Natural killer cell treated with Interleukin-12 subunit alpha and Interleukin-12 subunit beta and Interleukin-15 and Interleukin-18, amount 100 ng/mL, for 72 hours (primary cell): ENCODE measurements at places on chromosomes 5 and 9.

GRCh38 chr5:172853355-172853975 is 19.4 kb downstream of the ERGIC1 start:
- no peak for DNase-seq

- no peak for DNase-seq
Observed at GRCh38 chr5:103041071-103041676, 78.8 kb downstream of the GIN1 start.

DNA sequence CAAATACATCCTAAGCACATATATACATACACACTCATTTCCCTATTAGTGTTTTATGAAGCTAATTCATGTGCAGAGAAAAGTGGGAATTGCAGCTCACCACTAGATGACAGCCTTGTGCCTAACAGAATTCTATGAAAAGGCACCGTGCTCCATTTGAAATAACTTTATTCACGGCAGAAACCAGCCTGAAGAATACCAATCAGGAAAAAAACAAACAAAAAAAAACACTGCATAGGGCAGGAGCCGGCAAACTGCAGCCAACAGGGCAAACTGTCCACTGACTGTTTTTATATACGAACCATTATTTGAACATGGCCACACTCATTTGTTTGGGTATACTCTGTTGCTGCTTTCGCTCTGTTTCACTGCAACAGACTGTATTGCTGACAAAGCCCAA is 33.6 kb downstream of the ERMP1 start:
- no peak for DNase-seq

DNA sequence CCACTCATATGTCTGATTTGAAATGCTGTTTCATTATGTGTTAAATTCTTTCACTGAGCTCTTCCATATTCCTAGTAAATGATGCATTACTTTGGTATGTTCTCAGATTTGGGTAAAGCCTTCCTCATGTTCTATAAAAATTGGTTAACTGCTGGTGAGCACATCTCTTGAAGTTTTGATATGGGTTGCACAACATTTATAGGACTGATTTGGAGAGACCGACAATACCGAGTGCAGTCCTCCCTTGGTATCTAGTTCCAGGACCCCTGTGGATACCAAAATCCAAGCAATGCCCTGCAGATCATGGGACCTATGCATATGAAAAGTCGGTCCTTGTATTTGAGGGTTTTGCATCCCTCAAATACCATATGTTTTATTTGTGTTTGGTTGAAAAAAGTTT is 37.8 kb downstream of the WDR36 start:
- DNase-seq, result no peak

DNA sequence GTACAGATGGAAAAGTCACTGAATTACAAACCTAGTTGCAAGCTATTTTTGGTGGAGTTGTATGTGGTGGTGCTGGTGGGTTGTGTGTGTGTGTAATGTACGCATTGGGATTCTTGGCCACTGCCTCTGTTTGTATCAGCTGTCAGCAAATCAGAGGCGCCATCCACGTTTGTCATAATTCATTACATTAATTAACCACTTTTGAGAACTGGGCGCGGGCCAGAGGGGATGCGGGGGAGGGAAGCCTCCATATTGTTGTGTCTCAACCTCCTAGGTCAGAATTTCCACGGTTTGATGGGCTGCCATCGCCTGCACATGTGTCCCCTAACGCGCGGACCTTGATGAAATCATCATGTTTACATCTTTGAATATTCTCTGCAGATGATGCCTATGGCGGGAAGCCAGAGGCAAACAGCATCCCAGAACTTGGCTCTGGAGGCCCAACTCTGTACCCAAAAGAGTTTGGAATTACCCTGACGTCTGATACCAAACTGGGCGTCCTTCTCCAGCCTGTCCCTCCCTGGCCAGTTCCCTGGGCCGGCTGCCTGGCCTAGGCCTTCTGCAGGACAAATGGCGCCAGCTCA is 54.9 kb downstream of the FGF18 start:
- no peak for DNase-seq

GRCh38 chr5:464843-465590 is 22.0 kb downstream of the EXOC3 start:
- DNase-seq, result no peak

- no peak for DNase-seq
Observed at GRCh38 chr5:150024346-150024984, 23.9 kb downstream of the HMGXB3 start.

GRCh38 chr5:61654876-61655275 is 322.8 kb downstream of the ZSWIM6 start:
- DNase-seq, result no peak
